ENCODE measurements at places on chromosomes 3 and 15. TPM values are rescaled to one million over a fixed set of nuclear protein-coding genes. Genes with fewer than 3 reads are reported as not detected.

DNA sequence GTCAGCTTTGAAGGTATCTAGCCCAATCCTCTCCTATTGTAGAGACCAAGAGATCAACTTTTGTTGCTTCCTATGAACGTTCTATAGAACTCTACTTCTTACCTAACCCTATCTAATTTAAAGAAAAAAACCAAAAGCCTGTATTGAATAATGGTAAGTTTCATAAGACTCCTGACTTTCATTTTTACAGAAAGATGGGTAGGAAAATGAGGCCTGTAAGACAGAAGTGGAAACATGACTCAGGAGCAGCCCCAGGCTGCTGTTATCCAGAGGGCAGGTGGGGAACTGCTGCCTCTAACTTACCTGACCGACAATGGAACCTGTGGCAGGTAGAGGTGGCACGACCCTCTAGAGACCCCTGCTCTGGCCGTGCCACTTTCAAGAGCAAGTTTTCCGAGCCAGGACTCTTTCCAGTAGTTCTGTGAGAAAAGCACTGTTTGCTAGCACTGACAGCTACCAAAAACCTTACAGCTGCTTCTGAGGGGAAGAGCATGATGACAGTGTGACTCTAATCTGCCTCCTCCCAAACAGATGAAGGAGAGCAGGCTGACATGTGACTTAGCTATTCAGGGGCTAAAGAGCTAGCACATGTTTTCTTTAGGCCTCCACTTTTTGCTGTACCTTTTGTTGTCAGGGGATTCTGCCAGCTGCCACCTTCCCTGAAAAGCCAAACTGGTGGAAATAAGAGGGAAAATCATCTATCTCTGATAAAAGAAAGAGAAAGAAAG is 17.5 kb downstream of the POPDC2 start:
- DNase-seq: peak; percentile 65

DNA sequence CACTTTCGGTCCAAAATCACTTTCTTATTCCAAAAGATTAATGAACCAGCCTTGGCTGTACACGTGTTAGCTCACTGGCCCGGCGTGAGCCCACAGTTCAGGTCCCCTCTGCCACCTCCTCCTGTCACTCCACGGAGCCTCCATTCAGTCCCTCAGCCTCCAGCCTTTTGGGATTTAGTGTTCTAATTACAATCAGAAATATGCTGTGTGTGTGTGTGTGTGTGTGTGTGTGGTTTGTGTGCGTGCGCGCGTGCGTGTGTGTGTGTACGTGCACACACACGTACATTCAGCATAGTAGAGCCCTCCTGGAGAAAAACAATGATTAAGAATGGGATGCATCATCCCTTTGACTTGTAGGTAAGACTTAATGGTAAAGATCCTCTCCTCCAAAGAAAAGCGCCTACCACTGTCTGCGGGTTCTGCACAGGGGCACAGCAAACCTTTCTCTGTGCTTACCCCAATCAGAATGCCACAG is 801 bp downstream of the CA12 start:
- no peak for DNase-seq

GRCh38 chr3:162525066-162525742 is 1028.6 kb downstream of the OTOL1 start:
- DNase-seq: peak; percentile 100

DNA sequence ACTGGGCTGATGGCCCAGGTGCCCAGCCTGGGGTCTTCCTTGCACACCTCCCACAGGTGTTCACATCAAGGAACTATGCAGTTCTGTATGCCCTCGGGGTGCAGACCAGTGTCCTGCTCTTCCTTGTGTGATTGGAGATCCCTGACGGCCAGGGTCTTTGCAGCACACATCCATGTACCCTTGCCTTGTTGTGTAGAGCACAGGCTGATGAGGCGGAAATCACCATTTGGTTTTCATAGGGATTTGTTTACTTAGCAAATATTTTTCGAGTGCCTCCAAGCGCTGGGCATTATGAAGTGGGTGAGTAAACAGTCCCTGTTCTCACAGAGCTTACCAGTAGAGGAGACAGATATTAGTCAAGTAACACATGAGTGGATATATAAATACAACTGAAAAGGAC is 209.3 kb upstream of the UMPS start:
- DNase-seq: no peak

DNA sequence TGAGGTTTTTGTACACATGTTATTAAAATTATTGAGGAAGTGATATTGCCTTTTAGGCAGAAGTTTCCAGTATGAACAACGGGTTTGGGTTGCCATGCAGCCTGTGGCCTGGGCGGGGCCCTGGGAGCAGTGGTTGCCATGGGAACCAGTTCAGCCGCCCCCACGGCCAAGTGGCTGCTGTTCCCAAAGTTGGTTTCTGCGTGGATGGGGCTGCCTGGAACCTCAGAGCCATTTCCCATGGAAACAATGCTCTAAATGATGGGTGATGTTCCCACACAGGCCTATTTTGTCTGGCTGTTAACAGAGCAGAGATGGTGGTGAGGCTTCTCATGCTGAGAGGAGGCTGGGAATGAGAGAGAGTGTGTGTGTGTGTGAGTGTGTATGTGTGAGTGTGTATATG is 19.5 kb downstream of the MRAS start:
- DNase-seq: peak; percentile 36

DNA sequence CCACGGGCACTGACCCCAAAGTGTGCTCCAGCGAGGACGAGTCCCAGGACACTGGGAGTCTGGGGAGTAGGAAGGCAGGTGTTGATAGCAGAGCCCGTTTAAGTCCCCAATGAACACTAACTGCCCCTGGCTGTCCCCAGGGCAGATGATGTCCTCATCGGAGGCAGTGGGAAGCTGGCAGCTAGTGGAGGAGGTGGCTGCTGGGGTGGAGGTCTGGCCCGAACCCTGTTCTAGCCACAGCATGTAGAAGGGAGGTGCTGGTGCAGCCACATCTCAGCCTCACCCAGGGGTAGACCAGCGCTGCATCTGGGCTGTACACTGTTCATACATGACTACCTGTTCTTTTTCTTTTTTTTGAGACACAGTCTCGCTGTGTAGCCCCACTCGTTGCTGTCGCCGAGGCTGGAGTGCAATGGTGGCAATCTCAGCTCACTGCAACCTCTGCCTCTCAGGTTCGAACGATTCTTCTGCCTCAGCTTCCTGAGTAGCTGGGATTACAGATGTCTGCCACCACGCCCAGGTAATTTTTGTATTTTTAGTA is 51.8 kb downstream of the KLF13 start:
- no peak for DNase-seq

DNA sequence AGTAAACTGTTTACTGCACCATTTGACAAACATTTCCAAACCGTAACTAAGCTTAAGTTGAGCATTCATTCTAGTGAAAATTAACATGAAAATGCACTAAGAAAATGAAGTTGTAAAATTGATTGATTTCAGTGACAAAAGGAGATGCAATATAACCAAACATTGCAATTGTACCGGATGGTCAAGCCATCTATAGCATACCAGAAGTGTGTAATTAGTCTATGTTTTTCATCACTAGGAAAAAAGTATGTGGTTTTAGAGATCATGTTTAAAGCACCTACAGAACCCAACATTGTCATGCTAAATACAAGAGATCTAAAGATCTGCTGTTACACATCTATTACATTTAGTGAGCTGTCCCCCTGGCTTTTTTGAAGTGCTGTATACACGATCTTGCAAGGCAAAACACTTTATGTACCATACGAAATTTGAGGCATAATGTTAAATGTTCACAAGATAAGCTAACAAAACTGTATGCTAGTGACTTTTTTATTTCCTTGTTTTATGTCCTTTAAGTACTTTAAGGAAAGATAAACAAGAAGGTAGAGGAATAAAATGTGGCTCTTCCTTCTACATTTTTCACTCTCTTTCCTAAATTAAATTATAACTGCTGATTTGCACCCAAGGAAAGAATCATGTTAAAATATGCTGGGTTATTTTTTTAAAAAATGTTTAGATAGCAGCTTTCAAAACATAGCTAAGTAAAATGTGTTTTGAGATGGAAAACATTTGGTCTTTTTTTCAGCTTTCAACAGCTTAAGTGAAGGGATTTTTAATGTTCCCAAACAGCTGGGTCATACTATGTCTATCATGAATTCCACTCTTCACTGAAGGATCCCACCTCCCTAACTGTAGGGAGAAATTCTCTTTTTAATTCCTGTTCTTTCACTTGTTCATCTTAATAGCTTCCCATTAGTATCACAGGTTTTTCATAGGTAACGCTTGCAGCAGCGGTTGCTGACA is 498.0 kb downstream of the MECOM start:
- DNase-seq: no peak

GRCh38 chr3:8723612-8724011 is 10.0 kb upstream of the CAV3 start:
- DNase-seq: no peak

DNA sequence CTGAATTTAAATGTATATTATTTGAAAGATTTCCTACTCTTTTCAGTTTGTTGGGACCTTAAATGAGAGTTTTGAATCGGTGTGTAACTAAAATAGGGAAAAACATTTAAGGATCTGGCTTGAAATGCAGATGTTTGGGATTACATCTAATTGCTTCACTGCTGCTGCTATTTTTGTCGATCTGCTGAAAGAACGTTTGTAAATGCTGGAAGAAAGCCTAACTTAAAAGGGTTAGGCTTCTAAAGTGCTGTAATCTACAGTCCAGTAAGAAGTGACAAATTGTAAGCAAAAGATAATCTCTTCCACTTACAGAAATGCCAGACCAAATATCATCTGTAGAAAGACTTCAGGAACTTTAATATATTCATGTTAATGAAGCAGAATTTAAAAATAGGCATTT is 691.6 kb downstream of the ZNF385D start:
- DNase-seq: no peak

DNA sequence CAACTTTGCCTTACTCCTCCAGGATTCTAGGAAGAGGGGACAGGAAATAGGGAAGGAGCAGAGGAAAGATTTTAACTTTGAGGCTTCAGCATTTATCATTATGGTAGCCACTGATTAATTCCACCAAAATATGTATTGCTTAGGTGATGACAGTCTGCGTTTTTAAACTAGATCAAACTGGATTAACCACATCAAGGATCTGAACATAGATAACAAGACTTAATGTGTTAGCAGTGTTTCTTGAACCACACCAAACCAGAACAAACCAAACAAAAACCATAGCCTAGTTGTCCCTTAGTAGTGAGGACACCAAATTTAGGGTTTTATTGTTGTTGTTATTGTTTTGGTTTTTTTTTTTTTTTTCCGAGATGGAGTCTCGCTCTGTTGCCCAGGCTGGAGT is 113.5 kb upstream of the LMOD3 start:
- no peak for DNase-seq

Gene C15orf62
- total RNA-seq: not detected

All from LHCN-M2 (cell line).